ENCODE measurements at places on chromosomes 1 and 21.

GRCh38 chr1:110515041-110515440 is 3.9 kb downstream of the KCNA10 start:
- no peak for DNase-seq

- DNase-seq = no peak
Measured at GRCh38 chr1:61013946-61014667, 68.3 kb upstream of the NFIA start.

DNA sequence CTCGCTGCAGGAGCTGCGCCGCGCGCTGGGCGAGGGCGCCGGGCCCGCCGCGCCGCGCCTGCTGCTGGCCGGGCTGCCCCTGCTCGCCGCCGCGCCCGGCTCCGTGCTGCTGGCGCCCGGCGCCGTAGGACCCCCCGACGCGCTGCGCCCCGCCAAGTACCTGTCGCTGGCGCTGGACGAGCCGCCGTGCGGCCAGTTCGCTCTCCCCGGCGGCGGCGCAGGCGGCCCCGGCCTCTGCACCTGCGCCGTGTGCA is 730 bp downstream of the OLIG1 start:
- DNase-seq = no peak

DNA sequence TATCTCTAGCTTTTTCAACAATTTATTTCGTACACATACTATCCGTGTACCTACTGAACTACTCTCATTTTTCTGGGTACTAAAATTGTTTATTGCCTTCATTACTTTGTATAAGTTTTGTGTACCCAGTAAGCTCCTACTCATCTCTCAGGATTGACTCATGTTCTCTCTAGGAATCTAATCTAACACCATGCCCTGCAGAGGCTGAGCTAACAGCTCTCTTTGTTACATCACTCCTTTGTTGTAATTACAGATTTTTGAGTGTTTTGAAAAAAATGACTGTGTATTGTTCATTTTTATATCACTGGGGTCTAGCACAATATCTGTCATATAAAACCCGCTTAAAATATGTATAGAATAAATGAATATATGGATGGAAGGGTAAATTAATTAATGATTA is 167.1 kb downstream of the ATP6V1G3 start:
- DNase-seq = no peak

DNA sequence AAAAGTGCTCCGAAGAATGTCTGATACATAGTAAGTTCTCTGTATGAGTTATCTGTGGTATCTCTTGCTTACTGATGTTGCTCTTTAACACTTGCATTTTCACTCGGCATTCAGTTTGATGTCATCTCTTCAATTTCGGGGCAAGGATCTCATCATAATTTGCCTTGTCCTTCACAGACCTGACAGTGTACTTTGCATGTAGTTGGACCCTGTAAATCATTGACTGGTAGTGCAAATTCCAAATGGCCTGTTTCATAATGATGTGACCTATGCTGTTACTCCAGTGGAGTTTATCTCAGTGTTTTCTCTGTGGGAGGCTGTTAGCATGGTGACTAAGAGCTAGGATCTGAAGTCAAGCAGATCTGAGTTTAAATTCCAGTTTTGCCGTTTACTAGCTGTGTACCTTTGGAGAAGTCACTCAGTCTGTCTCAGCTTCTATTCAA is 34.2 kb upstream of the ABCD3 start:
- no peak for DNase-seq

GRCh38 chr1:230937371-230937770 is 41.3 kb downstream of the TTC13 start:
- DNase-seq = no peak

- DNase-seq = no peak
Measured at GRCh38 chr1:169250795-169251194, 116.8 kb downstream of the NME7 start.

- DNase-seq = no peak
Measured at GRCh38 chr21:25360593-25360992, 246.7 kb downstream of the MRPL39 start.

DNA sequence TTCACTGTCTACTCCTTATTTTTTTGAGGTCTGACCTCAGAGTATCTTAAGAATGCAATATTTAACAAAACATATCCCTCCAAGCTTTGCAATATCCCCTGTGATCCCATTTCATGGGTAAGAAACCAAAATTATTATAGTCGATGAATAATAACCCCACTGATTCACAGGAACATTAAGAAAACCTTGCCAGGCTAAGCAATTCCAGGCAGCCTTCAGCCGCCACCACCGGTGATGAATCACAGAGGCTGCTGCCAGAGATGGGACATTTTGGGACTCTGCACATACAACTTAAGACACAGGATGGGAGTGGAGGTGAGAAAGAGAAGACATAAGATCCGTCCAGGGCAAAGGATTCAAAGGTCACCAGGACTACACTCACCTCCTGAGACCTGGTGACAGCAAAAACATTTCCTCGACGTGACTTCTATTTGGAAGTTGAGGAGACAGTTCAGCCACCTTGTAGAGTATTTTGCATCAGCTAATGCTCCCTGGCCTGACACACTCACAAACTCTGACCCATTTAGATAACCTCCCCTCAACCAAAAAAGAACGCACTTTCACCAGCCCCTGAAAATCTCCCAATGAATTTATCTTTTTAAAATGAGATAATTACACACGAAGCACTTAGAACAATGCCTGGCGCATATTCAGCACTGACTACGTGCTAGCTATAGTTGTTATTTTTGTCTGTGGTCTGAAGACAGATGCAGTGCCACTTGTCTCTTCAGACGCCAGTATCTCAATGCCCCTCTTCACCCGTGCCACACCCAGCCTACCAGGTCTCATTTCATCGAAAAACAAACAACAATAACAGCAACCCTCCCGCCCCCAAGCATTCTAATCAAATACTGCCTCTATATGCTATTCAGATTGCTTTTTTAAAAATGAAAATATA is 17.8 kb upstream of the OVAAL start:
- DNase-seq = no peak

- no peak for DNase-seq
Measured at GRCh38 chr1:21491488-21492355, 17.5 kb upstream of the ALPL start.

GRCh38 chr1:19582318-19582717 is 61.8 kb upstream of the NBL1 start:
- peak; percentile 82 for DNase-seq

DNA sequence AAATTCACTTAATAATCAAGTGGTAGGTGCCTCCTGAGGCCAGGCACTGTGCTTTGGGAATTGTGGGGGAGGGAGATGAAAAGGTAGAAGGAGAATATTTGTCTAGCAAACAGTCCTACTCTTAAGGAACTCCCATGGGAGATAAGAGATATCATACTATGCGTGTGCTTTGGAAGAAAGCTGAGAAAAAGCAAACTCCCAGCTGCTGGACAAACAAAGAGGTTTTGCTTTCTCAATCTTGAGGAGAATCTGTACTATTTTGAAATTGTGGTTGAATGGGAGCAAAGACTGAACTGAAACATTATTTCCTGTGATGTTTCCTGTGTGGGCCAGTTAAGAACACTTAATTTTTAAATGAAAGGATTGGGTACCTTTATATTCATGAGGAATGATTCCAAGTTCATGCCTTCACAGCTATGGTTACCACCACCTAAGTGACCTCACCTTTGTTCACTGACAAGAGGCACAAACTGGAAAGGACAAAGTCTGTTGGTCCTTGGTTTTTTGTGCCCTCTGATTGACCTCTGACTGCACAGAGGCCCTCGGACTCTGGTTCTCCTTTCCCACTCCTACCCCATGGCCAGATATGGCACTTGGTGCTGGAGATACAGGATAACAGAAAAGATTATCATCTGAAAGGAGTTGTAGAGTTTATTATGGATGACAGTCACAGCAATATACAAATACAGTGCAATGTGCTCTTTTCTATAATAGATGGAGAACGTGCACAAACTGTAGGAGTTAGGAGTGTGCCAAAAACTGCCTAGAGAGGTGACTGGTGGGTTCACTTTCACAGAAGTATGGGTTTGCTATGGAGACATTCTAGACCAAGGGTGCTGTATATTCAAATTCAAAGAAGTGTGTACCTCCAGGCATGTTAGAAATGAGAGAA is 1.6 kb downstream of the CD53 start:
- peak; percentile 55 for DNase-seq

- no peak for DNase-seq
Measured at GRCh38 chr1:169528215-169529067, 42.7 kb upstream of the SLC19A2 start.

DNA sequence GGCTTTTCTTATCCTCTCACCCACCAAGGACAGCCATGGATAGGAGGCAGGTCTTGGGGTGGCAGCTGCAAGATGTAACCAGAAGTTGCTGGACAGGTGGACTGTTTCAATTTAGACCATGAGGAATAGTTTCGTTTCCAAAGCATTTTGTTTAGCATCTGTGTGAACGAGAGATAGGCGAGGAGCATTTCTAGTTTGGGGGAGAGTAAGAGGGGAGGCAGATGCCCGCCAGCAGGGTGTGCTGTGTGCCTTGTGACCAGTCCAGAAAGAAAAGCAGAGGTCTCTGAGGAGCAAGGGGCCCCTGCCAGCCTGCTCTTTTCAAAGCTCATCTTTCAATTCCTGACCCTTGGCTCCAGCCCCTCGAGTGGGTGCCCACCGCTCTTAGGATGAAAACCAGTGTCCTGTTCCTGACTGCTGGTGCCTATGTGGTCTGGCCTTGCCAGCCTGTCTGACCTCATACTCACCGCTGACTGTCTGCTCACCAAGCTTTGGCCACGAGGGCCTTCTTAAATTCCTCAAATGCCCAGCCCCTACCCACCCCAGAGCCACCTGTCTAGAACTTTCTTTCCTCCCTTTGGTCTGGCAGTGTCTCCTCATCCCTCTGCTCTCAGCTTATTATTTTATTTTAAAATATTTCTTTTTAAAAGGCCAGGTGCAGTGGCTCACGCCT is 8.5 kb downstream of the SERINC2 start:
- no peak for DNase-seq

DNA sequence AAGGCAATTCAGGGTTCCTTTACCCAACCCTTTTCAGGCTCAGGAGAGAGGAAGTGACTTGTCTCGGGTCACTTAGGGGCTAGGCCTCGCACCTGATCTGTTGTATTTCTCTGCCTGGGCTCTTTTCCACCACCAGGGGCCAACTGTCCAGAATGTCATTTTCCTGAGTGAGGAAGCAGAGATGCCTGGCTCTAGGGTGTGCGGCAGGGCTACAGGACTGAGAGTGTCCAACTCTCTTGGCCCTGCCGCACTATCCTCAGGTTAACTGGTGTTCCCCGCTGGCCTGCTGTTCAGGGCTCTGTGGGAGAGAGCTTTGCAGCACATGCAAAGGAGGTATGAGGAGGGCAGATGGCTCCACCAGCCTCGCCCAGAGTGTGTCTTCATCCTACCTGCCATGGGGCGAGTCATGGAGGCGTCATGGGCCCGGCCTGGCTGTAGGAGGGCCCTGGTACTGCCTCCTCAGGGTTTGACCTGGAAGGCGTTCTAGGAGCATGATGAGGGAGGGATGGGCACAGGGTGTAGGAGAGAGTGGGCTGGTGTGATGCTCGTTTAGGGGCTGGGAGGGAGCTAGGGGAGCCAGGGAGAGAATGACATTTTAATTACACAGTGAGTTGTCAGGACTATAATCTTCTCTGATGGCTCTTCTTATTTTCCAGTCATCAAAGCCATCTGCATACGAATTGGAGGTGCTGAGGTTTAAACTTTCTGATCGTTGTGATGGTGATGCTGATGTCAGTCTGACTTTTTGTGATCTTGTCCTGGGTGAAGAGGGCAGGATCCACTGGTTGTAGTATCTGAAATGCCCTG is 128.3 kb downstream of the NOS1AP start:
- no peak for DNase-seq

All from CD4-positive, alpha-beta T cell treated with Interleukin-10 for 1 hour (primary cell).